NCI-H1417 treated with DMSO at 0.1 percent for 48 hours (cell line): ENCODE measurements at places on chromosomes 3 and 15.

GRCh38 chr15:67190326-67190725 lies 64.1 kb downstream of the AAGAB start:
- no peak for DNase-seq

DNA sequence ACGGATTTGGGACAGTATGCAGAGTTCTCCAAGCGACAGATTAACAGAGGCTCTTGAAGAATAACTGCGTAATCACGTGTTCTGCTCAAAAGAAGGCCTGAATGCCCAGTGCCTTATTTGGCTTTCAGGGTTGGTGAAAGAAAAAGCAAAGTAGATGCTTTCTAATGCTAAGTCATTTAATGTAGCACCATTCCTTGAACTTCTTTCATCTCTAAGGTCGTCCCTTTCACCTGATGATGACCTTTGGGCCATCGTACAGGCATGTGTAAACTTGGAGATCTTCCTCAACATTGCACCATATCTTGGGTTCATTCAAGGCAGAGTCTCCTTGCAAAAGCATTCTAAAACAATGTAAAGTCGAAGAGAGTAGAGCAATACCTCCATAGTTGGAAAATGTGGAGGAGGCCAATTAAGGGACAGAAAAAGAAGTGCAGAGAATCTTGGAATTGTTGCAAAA lies 48.9 kb downstream of the TMEM44 start:
- no peak for DNase-seq

DNA sequence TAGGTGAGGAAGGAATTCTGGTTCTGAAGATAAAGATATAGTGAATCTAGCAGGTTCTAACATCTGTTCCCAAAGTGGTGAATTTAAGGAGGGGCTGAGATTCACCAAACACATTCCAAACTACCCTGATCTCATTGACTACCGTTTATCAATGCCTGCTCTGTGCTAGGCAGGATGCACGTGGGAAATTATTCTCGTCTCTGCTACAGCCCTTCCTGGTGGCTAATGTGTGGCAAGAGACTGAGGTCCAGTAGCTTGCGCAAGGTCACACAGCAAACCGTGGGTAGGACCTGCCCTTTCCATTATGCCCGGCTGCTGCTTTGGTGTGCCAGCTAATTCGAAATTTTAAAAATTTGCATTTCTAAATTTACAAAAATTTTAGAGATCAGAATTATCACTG lies 209.5 kb upstream of the TRIM42 start:
- no peak for DNase-seq

GRCh38 chr3:120071259-120071658 lies 23.0 kb downstream of the GSK3B start:
- DNase-seq = no peak

DNA sequence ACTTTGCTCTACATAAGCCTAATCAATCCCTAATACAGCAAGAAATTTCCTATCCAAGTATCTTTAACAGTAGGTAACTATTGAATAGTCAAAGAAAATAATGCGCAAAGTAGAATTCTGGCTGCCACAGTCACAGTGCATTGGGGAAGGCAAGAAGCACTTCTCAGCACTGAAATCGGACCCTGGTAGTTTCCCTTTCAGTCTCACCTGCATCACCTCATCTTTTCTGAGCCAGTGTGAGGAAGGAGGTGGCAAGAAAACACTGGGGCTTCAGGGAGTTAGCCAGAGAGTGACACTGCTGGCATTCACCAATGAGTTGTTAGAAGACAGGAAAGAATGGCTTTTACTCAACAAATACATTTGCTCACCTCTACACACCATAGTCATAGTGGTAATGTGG lies 8.3 kb downstream of the TRIM42 start:
- no peak for DNase-seq

GRCh38 chr3:141650783-141651182 lies 87.3 kb upstream of the RNF7 start:
- no peak for DNase-seq

- DNase-seq = no peak
Measured at GRCh38 chr3:126887686-126888085, 95.2 kb upstream of the PLXNA1 start.

DNA sequence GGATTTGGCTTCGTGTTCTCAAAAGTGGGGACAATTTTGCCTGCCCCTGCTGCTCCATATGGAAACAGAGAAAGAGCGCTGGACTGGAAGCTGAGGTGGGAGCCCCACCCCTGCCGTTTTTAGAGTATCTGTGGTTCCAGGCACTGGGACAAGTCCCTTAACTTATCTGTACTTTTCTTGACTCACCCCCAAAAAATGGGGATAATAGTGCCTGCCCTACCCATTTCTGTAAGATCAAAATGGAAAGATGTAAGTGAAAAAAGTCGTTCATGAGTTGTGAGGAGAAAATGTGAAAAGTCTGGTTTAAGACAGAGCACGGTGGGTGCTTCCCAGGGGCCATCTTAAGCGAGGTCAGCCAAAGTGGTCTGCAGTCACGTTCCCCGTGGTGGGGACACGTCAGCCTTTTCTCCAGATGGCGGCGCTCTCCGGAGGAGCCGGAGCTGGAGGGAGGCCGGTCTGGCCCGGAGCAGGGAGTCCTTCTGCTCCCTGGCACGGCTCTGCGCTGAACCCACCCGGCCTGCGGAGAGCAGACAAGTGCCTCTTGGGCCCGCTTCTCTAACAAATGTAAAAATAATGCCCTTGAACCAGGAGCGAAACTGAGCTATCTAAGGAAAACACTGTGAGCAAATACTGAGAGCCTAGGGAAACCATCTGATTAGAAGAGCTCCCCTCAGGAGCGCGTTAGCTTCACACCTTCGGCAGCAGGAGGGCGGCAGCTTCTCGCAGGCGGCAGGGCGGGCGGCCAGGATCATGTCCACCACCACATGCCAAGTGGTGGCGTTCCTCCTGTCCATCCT lies at the start of gene CLDN18:
CLDN18 (plus strand) TSS at position 690 of the 797 bp plus-strand sequence; CDS start at position 751, 61 bp downstream.
- DNase-seq = no peak
